CD4-positive, alpha-beta T cell treated with Interleukin-17A for 4 hours (primary cell): ENCODE measurements at places on chromosomes 3 and 15.

DNA sequence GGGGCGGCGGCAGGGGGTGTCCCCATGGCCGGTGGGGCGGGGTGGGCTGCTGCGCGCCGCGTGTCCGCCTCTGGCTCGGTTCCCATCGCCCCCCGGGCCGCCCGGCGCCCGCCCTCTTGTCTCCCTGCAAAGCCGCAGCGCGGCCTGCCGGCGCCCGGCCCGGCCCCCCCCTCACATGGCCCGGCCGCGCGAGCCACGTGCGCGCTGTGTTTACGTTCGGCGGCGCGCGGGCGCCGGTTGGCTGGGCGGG is 502 bp downstream of the NR1D2 start:
- no peak for DNase-seq

- no peak for DNase-seq
Measured at GRCh38 chr15:50790778-50791453, 25.4 kb upstream of the SPPL2A start.

DNA sequence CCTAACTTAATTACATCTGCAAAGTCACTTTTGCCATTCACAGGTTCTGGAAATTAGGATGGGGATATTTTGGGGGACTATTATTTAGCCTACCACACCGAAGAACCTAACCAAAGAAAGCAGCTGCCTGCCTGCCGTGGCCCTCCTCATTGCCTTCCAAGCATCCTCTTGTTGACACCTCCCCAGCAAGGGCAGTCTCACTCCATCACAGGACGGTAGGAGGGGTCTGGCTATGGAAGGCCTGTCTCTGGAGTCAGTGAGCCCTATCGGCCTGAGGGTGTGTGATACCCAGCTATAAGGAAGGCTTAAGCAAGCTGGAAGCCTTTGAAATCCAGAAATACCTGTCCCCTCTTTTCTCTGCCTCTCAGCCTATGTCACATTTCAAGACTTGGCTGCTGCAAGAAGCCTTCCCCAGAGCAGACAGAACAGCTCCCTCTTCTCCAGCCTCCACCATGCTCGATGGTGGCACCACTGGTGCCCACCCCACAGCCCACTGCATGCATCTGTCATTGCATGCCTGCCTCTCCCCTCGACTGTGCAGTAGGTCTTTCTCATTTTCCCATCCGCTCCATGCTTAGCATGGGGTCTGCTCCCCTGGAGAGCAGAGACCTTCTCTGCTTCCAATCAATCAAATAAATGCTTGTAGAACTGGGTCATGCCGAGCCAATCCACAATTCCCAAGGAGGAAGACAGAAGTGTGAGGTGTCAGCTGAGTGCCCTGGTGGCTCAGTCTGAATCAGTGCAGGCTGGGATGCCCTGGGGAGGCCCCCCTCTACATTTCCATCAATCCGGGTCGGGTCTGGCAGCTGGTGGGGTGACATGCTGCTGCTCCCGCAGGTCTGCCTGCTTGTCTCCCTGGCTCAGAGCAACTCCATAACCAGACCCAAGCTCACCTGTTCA is 23.9 kb upstream of the LOXL1 start:
- no peak for DNase-seq

GRCh38 chr3:46065294-46065705 is 38.0 kb upstream of the XCR1 start:
- DNase-seq: peak; percentile 79

GRCh38 chr3:1908651-1909445 is 189.8 kb upstream of the CNTN4 start:
- no peak for DNase-seq

DNA sequence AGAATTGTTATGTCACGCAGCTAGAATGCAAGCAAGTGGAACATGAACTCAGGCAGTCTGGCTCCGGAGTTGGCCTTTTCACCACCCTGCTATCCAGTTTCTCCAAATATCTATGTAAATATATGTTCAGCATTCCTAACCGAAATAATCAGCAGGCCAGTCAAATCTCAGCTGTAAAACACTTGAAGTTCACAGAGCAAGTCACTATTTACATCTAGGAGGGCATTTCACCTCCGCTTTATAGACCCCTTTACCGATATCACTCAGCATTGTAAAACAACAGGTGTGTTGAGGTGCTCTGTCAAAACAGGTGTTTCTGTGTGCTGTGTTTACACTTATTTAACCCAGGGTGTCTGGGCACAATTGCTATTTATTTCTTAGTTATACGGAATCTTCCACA is 12.2 kb upstream of the HES1 start:
- no peak for DNase-seq

DNA sequence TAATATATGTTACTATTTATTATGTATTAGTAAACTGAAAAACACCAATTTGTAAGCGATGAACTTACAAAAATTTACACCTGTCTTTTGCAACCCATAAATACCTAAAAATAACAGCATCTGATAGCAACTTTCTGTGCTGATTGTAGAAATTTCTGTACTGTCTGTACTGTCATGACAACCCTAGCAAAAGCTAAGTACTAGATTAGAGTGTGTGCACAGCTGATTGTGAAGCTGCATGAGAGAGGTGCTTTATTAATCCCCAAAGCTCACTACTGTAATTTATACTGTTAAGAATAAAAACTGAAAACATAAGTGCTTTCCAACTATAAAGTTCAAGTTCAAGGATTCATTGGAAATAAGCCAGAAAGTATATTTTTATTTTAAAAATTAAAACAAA is 815 bp downstream of the BCL2A1 start:
- no peak for DNase-seq

DNA sequence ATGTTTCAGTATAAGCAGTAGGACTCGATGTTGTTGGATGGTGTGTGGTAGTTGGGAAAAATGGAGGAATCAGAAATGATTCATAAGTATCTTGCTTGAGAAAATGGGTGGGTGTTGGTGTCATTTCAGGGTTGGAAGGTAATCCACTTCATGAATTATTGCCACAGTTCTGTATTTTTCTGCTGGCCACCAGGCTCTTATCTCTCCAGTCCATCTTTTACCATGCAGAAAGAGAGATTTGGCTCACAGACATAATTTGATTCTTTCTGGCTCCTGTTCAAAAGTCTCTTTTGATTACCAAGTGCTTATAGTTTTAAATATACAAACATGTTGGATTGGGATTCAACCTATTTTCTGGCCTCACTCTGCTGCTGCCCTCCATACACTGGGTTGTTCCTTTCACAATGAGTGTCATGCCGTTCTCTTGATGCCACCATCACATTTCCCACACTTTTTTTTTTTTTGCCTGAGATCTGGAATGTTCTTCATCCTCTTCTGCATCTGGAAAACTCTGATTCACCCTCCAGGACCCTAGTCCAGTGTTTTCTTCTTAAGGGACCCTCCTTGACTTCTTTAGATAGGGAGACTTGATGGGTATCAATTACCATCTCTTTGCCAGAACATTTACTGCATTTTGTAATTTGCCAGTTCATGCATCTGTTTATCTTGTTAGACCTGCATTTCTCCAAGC is 69.4 kb upstream of the GAP43 start:
- DNase-seq: no peak

DNA sequence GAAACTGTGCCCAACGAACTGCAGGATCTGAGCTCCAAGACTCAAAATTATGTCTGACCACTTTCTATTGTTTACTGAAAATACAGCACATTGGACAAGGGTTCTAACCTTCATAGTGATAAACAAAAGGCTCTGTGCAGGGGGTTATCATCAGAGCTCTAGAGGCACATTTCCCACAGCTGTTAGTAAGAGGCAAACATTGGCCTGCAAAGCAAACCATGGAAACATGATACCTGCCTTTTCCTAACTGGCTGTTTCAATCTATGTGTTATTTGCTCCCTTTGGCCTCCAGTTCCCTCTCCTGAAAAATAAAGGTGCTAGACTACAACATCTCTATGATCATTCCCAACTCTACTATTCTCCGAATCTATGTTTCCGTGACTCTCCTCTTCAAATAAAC is 159.7 kb upstream of the ARHGEF26 start:
- no peak for DNase-seq

DNA sequence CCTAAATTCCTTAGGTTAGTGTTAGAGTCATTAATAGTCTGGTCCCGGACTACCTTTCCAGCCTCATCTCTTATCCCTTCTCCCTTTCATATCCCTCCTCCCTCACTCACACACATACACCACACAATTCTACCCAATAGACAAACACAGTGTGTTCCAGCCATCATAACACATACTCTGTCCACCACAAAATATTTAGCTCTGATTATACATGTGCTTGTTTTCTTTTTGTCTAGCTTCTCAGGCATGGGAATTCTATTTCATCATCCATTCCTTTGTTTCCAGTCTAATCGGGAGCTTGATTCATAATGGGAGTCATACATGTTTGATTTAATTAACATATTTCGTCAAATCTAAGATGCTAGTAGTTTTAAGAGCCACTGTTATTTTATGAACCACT is 161.8 kb upstream of the BFSP2 start:
- DNase-seq: no peak

DNA sequence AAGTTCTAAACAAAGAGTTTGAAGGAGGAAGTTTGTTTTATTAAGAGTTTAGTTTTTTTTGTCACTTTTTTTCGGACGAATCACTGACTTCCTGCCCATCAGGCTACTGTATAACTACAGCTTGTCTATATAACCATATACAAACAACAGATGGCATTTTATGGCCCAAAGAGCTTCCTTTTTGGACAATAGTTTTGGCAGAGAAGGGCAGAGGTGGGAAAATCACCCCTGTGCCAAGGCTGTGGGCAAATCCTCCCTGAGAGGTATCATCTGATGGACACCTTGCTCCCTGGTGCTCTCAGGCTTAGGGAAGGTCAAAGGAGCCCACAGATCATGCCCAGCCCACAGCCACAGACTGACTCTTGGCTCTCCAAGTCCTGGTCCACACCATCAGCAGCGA is 113.4 kb downstream of the OXNAD1 start:
- DNase-seq: no peak

GRCh38 chr15:31241888-31242522 is 84.6 kb upstream of the KLF13 start:
- peak; percentile 23 for DNase-seq

DNA sequence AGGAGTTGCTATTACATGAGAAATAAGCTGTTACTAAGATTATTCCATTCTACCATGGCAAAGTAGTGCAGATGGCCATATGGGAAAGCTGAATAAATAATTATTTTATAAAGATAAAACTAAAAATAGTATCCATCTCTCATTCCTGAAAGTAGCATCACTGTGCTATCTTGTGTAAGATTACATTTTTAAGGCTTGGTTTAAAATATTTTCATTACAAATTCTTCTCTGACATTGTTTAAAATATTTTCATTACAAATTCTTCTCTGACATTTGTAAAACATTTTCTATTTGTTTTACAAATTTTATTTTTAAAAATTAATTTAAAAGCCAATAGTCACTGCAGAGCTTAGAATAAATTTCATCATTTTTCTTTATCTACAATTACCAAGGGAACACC is 665.5 kb upstream of the NAALADL2 start:
- no peak for DNase-seq

- no peak for DNase-seq
Measured at GRCh38 chr3:150786791-150787190, 23.8 kb upstream of the SIAH2 start.

DNA sequence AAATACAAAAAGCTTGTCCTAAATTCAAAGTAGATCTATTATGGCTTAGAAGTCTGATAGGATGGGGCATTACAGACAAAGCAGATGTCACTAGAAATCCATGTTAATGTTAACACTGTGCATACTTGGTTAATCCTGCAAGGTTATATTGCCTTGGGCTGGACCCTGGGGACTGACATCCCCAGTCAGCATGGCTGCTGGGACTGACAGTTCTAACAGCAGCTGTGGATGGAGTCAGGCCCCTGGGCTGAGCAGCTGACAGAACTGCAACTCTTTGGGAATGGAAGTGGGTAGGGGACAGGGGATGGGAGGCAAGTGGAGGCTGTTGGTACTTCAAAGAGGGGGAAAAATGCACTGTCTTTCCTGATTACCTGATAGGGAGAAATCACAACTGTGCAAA is 7.5 kb downstream of the P2RY1 start:
- DNase-seq: no peak

DNA sequence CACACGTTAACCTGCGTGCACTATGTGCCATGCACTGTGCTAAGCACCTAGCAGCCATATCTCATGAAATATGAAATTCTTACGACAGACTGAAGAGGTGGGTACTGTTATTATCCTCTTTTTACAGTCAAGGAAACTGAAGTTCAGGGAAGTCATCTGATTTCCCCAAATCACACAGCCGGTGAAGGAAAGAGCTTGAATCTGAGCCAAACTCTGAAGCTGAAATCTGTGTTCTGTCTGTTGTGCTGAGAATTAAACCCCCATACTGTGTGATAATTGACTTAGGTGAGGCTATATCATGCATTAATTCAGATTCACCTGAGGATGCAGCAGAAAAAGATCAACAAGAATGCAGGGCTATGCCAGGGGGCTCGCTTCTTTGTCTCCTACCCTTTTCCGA is 475 bp downstream of the FAM107A start:
- DNase-seq: no peak

DNA sequence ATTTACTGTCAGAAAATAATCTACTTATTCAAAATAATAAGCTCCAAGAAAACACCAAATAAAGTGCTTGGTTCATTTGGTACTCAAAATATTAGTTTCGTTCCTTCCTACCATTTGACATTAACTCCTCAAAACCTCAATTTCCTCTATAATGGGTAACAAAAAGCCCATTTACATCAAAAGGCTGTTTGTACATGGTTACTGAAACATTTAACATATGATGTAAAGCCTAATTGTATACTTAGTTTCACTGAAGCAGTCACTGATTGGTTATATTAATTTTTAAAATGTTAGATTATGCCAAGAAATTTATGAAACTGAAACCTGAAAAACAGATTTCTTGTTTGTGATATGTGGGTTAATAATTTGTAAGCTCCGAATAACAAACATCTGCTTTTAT is 14.7 kb downstream of the XRN1 start:
- DNase-seq: no peak

- DNase-seq: no peak
Measured at GRCh38 chr15:69624816-69625215, 172.2 kb downstream of the RPLP1 start.

DNA sequence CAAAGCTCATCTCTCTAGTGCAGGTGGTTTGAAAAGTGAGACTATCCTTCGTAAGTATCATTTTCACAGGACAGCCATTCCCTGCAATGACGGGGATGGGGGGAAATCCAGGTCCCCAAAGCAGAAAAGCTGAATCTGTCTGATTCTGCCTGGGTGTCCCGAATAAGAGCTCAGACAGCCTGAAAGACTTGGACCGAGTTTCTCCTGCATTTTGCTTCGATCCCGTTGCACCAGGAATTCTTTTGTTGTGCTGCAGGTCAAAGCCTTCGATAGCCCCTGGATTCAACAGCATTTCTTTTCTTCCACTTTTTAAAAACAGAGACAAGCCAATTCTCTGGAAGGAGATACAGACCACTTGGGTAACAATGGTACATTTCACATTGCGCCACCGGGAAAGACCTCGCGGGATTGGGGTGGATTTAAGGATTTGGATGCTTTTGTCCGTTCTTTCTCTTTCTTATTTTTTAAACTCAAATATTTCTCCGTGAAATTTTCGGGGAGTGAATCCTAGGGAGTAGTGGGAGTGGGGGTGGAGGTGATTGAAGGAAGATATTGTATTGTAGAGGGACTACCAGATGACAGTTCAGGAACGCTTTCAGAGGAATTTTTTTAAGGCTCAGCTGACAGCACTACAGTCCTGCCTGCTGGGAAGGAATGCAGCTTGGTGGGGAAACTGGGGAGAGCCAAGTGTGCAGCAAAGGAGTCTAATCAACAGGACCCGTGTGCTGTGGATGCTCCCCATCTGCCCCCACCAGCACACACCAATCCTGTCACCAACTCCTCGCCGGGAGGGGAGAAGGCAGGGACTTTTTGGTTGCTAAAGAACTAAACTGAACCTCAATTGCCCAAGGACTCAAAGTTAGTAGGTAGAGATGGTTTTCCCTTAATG is 2.6 kb downstream of the SLITRK3 start:
- no peak for DNase-seq

- peak; percentile 15 for DNase-seq
Measured at GRCh38 chr3:126034481-126035361, 49.2 kb downstream of the SLC41A3 start.
